ENCODE measurements at places on chromosomes 13 and 19.

- DNase-seq, result no peak
Observed at GRCh38 chr13:97582170-97582569, 148.2 kb downstream of the RAP2A start.

GRCh38 chr13:39941911-39942551 is 286.6 kb downstream of the COG6 start:
- DNase-seq, result no peak

DNA sequence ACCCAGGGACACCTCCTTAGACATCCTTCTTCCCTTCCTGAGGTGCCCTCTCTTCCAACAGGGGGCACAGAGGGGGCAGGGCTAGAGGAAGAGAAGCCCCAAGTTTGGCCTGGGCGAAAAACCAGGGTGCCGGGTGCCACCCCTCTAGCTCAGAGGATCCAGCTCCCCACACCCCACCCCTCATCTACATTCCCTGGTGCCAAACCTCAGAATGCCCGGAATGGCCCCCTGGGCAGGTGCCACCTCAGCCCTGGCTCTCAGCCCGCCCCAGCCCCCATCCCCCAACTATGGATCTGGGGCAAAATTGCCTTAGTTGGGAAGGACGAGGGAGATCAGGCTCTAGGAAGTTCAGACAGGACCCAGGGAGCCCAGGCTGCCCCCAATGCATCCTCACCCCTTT is 2.0 kb downstream of the CNN1 start:
- DNase-seq, result no peak

- DNase-seq, result no peak
Observed at GRCh38 chr13:71481046-71481445, 386.0 kb downstream of the DACH1 start.

- no peak for DNase-seq
Observed at GRCh38 chr13:76019421-76020044, 383.4 kb downstream of the LMO7 start.

GRCh38 chr13:27493981-27494380 is 43.6 kb upstream of the MTIF3 start:
- no peak for DNase-seq

GRCh38 chr13:45658586-45659235 is 43.2 kb upstream of the ERICH6B start:
- no peak for DNase-seq

DNA sequence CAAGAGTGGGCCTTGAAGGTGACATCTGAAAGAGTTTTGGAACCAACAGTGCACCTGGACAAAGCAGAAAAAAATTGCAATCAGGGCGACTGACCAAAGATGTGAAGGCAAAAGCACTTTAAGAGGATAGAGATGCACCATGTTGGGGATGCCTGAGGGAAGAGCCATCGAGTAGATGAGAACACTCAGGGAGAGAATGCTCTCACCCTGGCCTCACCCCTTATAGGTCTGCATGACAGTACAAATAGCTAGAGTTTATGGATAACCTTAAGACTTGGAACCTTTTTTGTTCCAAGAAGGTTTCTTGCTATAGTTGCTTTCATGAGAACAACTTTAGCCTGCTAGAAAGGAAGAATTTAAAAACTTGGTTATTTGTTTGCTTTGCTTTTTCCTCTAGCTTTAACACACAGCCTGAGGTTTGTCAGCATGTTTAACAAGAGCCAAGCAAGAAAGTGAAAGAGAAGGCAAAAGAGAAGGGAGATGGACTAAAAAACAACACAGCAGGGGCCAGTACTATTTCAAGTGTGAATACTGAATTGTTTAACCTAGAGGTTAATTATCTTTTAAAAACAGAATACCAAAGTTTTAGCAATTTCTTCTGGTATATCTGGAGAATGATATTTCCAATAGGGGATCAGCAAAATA is 418.9 kb downstream of the DIAPH3 start:
- DNase-seq, result no peak

DNA sequence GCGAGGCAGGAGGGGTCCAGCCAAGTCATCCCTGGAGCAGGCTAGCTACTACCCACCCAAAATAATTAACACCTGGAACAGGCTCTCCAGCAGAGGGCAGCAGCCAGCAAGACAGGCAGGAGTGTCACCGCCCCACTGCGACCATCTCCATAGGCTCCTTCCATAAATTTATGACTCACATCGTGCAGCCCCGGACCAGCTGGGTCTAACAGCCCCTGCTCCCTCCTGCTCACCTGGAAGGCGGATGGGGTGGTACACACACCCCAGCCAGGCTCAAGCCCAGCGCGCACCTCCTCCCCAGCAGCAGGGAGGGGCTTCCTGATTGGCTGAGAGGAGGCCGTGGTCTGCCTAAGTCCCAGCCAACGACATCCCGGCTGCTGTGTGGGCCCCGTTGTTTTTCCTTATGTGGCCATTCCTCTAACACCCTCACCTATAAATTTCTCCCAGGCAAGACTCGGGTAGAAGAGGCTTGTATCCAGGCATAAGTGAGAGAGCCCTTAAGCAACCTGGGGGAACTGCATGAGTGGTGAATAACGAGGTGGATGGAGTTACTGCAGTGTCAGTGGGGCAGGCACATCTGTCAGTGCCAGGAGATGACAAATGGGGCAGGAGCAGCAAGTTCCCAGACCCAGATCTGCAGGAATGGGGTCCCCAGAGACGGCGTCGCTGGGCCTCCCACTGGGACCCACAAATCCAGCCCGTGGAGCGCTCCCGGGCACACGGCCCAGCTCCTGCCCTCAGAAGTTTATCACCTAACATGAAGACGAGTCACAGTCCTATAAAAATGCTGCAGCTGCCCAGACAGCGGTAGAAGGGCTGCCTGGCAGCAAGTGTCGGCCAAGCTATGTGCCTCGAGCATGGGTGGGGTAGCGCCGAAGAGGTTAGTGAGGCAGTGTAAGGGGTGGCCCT is 43.1 kb downstream of the CEBPG start:
- no peak for DNase-seq

GRCh38 chr13:21568854-21569253 is 35.1 kb downstream of the MICU2 start:
- DNase-seq, result no peak

- DNase-seq, result no peak
Observed at GRCh38 chr19:48183356-48183755, 12.9 kb downstream of the ZSWIM9 start.

GRCh38 chr13:112159575-112160547 is 92.9 kb downstream of the SOX1 start:
- DNase-seq, result no peak

- no peak for DNase-seq
Observed at GRCh38 chr13:33797622-33798021, 20.3 kb upstream of the RFC3 start.

DNA sequence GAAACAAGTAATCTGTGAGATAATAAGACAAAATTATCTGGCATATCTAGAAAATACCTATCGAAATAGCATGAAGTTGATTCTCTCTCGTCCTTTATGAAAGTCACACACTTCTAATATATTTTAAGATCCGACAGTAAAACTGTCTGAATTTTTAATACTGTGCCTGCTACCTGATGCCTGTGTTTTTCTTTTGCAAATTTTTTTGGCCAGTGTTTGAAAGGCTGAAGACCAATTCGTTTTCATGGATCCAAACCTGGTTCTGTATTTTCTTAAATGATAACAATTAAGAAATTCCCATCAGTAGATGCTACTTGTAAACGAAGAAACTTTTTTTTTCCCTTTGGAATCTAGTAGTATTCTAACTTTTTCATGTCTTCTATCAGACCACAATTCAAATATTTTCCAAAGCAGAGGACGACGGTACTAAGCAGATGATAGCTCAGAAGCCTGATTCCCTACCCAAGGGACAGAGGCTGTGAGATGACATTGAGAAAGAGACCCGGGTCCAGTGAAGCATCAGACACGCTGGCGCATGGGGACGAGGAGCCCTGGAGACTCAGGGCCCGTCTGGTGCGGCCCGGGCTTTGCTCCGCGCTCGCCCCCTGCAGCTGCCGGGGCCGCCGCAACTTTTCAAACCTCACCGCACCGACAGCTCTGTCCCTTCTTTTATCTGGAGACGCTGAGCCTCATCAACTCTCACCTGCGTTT is 49.5 kb upstream of the PABPC3 start:
- no peak for DNase-seq

GRCh38 chr13:67964986-67965385 is 734.9 kb upstream of the PCDH9 start:
- DNase-seq, result no peak

- DNase-seq, result no peak
Observed at GRCh38 chr13:36068566-36068965, 62.6 kb downstream of the DCLK1 start.

- no peak for DNase-seq
Observed at GRCh38 chr13:110284779-110285484, 22.0 kb downstream of the COL4A1 start.

GRCh38 chr13:49454388-49455006 is 10.4 kb downstream of the SETDB2 start:
- DNase-seq, result no peak

- no peak for DNase-seq
Observed at GRCh38 chr13:74301258-74301935, 167.2 kb upstream of the KLF12 start.

- no peak for DNase-seq
Observed at GRCh38 chr13:37406031-37406430, 192.5 kb downstream of the POSTN start.

DNA sequence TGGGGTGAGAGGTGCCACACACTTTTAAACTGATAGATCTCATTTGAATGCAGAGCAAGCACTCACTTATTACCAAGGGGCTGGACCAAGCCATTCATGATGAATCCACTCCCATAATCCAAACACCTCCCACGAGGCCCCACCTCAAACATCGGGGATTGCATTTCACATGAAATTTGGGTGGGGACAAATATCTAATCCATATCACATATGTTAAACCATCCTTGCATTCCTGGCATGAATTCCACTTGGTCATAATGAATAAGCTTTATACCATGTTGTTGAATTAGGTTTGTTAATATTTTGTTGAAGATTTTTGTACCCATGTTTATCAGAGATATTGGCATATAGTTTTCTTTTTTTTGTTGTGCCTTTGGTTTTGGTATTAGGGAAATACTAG is 1198.7 kb upstream of the ATXN8OS start:
- no peak for DNase-seq

GRCh38 chr19:2461751-2462634 is 5.2 kb upstream of the LMNB2 start:
- DNase-seq, result no peak

GRCh38 chr13:22278336-22278929 is 607.6 kb downstream of the FGF9 start:
- no peak for DNase-seq

DNA sequence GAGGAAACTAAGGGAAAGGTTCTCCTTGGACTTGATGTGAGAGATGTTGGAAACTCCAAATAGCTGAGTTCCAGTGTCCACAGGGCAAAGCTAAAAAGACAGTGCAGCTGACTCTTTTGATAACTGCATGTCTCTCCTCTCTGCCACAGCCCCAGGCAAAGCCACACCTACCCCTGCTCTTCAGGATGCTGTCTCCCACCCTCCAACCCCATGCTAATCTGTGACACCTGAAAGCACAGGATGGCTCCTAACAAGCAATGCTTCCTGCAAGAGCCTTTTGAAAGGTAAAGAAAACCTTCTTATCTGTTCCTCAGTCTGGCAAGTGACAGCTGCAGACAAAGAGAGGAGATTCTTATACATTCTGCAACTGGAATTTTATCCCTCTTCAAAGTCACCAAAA is 14.5 kb downstream of the SLC46A3 start:
- no peak for DNase-seq

- no peak for DNase-seq
Observed at GRCh38 chr13:91017031-91017668, 330.3 kb upstream of the MIR17HG start.

DNA sequence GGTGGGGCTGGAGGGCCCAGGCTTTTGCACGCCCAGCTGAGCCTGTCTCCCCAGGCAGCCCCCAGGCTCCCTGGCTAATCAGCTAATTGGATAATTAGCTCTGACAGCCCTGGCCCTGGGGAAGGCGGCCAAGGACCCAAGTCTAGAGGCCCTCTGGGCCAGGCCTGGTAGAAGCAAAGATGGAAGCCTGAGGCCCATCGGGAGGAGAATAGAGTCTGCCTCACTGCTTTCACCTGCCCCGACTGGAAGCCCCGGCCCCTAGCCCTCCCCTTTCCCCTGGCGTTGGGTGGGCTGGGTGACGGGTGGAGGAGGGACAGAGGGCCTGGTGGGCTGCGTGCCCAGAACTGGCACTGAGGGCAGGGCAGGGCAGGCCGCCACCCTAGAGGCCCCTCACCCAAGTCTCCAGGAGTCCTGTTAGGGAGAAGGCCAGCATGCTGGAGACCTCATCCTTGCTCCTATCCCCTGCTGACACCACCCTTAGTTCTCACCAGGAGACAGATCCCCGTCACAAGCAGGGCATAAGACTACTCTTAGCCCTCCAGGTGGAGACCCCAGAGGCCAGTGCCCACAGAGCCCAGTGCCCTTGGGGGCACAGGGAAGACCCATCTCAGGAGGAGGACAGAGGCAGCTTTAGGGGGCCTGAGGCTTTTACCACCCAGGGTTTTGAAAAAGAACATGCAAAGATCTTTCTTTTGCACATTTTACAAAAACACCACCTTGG is 12.0 kb downstream of the LYL1 start:
- DNase-seq, result no peak

DNA sequence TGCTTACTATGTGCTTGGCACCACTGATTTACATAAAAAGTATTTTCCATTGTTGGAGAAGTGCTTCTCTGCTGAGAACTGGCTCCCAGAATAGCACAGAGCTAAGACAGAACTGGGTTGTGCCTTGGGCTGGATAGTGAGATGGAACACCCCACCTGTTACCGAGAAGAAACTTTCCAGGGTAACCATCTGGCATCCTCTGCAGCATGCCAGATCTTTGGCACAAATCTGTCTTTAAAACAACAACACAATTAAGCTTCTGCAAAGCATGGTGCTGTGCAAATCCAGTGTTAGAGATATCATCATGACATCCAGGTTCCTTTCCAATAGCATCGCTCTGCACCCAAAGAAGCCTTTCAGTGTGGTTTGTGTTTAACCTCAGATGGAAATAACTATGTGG is 202.5 kb upstream of the RFC3 start:
- DNase-seq, result no peak

- no peak for DNase-seq
Observed at GRCh38 chr13:91459485-91459884, 61.1 kb downstream of the GPC5 start.

DNA sequence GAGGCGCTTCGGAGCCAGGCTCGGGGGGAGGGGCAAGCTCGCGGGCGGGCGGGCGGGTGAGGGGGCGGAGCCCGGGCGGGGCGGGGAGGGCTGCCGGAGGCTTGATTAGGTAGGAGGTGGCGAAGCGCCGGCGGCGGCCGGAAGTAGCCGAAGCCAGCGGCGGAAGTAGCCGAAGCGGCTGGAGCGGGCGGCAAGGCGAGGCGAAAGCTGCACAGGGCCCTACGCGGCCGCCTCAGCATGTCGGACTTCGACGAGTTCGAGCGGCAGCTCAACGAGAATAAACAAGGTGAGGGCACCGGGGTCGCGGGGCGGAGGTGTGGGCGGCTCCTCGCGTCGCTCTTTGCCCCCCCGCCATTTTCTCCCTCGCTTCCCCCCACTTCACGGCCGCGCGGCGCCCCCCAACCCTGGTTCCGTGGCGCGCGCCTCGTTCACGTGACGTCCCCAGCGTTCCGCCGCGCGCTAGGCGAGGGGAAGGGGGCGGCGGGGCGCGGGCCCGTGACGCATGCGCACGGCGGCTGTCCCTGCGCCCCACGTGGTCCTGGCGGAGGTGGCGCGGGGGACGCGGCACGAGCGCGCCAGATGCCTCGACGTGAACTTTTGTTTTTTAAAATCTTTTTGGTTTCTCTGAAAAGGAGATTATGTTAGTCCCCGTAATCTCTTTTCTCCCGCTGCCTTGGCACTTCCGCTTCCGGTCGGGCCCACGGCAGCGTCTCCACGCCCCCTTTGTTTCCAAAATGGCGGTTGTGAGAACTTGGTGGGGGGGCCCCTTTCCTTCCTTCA is at the start of gene U2AF2:
TSS of gene U2AF2 (plus strand) at position 168 of the 780 bp plus-strand sequence. CDS start at position 238, 70 bp downstream.
- DNase-seq, result no peak

Measured in SIG-M5 (cell line).